ENCODE measurements at places on chromosomes 11 and 22.

GRCh38 chr22:41699264-41700107 is at the start of gene MEI1:
Gene MEI1, plus strand, starts transcription at chr22:41699503. Its CDS starts 36 bp downstream, at chr22:41699539.
- peak; percentile 84 for DNase-seq

DNA sequence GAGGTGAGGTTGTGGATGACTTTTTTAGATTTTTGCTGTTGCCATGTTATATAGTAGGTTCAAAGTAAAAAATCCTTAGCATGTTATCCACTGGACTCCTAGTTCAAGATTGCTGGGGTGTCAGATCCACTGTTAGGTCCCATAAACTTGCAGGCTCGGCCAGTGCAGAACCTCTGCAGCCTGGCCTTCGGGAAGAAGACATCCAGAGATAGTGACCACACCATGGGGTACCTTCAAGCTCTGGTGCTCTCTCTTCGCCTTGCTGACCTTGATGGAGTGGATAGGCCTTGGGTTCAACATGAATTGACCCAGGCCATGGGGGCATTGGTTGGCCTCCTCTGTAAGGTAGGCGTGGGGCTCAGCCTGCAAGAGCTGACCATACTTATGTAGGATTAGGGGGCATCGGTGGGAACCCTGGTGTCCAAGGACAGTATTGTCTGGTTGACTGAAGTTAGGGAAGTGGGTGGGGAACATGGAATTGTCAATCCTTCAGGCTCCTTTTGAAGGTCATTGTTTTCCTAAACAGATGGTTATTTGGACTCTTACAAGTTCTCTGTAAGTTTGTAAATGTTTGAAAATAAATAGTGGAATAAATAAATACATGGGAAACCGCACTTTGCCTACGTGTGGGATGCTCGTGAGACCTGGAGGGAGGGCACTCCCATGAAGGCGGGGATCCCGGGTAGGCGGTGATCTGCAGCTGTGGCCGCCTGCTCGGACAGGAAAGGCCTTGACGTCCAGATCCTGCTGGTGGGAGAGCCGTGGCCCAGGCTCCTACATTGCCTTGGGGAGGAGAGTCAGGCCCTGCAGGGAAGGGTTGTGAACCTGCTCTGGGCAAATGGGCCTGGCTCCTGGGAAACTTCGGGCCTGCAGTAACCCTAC is 37.1 kb downstream of the BCR start:
- DNase-seq: no peak

GRCh38 chr11:94150704-94151685 is 22.4 kb downstream of the PANX1 start:
- no peak for DNase-seq

DNA sequence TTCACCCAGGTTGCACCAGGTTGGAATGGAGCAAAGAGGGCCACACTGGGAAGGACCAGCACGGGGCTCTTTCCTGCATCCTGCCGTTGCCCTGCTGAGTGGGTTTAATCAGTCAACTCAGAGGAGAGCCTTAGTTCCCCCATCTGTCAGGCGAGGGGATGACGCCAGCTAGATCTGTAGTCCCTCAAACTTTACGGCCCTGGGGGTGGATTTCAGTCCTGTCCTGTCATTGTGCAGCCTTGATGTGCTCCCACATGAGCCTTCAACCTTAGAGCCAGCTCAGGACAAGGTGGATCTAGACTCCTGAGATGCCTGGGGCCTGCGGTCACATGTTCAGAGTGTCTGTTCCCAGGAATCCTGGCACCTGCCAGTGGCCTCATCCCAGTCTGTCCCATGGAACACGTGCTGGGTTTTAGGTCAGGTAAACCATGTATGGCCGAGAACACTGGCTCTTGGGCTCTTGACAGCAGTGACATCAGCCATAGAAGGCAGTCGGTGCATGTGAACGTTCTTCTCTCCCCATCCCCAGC is 104.3 kb downstream of the BCR start:
- DNase-seq: no peak

DNA sequence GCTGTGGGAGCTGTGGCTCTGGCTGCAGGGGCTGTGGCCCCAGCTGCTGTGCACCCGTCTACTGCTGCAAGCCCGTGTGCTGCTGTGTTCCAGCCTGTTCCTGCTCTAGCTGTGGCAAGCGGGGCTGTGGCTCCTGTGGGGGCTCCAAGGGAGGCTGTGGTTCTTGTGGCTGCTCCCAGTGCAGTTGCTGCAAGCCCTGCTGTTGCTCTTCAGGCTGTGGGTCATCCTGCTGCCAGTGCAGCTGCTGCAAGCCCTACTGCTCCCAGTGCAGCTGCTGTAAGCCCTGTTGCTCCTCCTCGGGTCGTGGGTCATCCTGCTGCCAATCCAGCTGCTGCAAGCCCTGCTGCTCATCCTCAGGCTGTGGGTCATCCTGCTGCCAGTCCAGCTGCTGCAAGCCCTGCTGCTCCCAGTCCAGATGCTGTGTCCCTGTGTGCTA is 514 bp downstream of the KRTAP5-9 start:
- no peak for DNase-seq

DNA sequence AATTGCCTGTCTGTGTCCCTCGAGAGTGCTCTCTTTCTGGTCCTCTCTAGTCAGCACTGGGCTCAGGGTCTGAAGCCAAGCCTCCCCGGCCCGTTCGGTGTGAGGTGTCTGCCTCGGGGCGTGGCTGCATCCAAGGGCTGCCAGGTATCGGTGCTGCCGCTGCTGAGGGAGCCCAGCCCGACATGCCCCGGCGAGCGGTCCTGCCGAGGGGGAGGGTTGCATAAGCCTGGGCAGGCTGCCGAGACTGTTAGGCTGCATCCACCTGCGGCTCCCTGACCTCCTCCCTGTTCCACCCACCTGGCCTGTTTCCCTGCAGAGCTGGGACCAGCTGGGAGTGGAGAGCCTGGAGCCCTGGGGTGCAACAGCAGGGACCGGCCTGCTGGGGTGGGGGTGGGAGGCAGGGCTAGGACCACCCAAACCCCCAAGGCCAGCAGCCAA is 6.3 kb downstream of the OVOL1 start:
- DNase-seq: no peak

DNA sequence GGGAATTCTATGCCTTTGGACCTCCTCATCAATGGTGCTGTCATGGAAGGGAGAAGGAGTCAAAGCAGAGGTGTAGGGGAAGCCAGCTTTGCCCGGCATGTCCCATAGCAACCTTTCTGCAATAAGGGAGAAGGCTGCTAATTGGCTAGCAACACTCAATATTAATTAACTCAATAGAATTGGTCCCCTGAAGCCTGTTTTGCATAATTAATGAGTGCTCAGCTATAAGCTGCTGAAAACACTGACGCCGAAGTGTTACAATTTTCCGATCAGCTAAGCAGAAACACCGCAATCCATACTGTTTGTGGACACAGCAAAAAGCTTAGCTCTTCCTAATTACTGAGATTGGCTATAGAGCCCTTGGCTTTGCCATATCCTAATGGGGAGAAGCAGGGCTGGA is 245.0 kb downstream of the CSNK2A3 start:
- DNase-seq: no peak

GRCh38 chr11:130217133-130218031 is 57.8 kb downstream of the ST14 start:
- DNase-seq: no peak

DNA sequence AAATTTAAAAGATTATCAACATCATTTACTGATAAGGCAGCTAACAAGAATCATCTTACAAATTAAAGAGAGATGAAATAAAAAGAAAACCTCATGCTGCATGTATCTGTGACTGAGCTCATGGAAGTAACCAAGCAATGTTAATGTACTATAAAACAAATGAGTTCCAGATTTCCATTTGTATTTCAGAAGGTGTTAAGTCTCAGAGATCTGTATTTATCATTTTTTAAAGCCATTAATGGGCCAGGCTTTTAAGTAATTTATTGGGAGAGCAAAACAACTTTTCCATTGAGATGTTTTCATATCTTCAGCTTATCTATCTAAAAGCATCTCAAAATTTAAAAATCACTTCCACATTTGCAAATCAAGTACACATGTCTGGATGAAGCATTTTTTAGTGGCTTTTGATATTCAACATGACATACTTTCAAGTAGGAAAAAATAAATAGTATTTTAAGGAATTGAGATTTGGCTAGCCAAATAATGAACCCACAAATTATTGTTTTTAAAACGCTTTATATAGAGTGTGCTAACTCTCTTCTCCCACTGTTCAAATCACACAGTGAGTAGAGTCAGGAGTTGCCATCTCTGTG is 17.9 kb upstream of the BBOX1 start:
- no peak for DNase-seq

- DNase-seq: no peak
Measured at GRCh38 chr11:117010808-117011540, 87.3 kb downstream of the SIK3 start.

DNA sequence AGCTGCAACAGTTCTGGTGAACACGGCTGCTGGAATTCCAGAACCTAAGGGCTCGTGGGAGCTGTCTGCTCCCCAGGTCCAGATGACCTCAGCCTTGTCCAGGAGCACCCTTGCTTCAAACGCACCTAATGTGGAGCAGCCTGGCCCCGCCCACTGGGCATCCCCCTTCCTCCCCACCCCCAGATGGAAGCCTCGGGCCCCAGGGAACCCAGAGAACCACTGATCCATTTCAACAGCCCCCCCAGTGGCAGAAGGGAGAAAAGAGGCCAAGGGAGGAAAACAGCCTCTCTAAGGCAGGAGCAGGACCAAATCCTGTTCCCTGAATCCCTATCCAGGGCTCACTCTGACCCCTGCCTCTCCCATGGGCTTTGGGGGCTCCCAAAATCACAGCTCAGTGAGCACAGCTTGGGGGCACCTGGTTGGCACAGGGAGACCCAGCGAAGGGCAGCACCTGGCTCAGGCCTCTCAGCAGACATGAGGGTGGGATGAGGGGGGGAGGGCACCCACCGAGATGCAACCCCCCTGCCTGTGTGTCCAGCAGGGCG is 1.2 kb downstream of the CYTH4 start:
- no peak for DNase-seq

GRCh38 chr22:31872209-31872608 is 72.1 kb upstream of the YWHAH start:
- DNase-seq: no peak

DNA sequence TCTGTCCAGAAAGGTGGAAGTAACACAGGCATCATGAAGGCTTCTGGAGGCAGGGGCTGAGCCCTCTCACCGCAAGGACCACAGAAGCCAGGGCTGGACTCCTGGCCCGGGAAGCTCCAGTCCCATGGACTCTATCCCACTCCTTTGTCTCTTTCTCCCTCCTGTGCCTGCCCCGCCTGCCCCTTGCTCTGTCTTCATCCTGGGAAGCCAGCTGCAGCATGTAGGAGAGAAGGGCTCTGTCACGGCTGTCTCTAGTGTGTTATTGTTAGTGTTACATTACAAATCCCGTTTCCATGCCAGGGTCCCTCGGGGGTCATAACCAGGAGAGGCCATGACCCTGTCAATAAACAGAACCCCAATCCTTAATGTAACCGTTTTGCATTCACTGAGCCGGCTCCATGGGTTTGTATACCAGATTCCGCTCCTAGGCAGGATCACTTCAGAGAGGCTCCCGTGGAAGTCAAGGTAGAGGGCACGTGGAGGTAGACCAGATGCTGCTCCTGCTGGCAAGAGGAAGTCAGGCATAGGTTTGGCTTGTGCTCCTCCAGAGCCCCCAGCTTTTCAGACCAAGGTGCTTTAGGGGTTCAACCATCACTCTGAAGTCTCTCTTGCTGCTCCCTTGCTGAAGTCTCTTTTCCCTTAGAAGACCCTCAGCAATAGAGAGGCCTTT is 293.2 kb downstream of the ETS1 start:
- DNase-seq: no peak

DNA sequence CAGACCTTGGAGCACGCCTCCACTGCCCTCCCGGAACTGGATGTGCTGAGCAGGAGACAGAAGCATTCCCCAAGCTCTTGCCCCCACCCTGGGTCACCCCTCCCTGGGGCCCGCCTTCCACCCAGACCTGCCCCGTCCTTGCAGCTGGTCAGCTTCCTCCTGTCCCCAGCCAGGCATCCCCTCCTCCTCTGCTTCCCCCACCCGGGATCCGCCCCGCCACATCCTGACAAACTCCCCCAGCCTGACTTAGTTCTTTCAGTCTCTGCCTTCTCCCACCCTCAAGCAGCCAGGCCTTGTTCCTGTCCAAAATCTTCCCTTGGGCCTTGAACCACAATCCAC is 1.1 kb upstream of the PLXNB2 start:
- DNase-seq: no peak

DNA sequence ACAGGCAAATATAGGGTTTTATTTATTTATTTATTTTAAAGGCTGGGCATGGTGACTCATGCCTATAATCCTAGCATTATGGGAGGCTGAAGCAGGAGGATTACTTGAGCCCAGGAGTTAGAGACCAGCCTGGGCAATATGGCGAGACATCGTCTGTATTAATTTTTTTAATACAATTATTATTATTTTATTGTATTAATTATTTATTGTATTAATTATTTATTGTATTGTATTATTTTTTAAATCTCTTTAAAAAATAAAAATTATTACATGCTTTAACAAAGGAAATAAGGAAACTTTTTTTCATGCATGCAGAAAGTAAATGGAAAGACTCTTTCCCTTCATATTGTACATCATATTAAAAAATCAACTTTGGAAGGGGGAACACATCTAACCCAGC is 3.5 kb downstream of the SCN3B start:
- no peak for DNase-seq

- DNase-seq: no peak
Measured at GRCh38 chr22:50711446-50712340, 26.3 kb upstream of the ACR start.

- no peak for DNase-seq
Measured at GRCh38 chr11:17021511-17021910, 7.3 kb upstream of the PLEKHA7 start.

DNA sequence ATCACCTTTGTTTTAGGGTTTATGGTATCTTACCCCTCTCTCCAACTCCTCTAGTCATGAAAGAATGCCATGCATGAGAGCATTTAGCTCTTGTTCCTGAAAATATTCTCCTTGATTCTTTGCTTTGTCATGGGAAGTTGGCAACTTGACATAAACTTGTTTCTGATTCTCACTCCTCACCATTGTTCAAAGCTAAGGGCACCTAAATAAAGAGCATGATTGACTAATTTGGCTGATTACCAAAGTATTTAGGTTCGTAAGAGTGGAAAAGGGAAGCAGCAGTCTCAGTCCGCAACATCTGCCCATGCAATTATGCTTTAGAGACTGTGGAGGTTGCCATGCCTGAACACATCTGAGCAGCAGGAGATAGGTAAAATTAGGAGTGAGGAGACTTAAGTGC is 26.4 kb downstream of the OR52K1 start:
- DNase-seq: no peak

DNA sequence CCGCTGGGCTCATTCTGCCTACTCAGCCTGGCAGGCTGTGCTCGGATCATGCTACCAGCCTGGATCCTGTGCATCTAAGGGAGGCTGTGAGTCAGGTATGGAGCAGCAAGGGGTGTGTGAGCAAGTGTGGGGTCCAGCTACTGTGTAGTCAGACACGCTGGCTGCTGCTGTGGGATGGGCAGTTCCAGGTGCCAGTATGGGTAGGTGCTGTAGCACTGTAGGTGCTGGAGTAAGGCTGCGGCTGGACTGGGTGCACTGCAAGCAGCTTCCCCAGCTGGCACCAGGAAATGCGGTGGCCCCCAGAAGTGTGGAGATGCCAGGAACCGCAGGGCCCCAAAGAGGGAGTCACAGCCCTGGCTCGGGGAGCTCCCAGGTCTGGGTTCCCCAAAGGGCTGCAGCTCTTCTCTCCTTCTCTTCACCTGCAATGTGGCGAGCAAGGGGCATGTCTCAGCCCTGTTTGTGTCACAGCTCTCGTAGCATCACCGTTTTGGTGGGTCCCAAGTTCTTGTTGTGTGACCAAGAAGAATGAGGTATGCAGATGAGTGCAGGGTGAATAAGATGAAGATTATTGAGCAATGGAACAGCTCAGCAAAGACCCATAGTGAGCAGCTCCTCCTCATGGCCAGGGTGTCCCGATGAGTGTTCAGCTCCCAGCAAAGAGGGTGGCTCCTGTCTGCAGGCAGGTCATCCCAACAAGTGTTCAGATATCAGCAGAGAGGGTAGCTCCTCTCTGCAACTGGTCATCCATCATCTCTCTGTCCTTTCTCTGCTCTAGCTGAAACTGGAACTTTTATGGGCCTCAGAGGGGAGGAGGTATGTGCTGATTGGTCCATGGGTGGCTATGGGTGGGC is 462.9 kb downstream of the TBC1D22A start:
- DNase-seq: no peak
